ENCODE measurements at places on chromosomes 2 and 18. TPM values are rescaled to one million over a fixed set of nuclear protein-coding genes. Genes with fewer than 3 reads are reported as not detected.

- DNase-seq = no peak
Observed at GRCh38 chr18:11826836-11827235, 24.4 kb upstream of the CHMP1B start.

DNA sequence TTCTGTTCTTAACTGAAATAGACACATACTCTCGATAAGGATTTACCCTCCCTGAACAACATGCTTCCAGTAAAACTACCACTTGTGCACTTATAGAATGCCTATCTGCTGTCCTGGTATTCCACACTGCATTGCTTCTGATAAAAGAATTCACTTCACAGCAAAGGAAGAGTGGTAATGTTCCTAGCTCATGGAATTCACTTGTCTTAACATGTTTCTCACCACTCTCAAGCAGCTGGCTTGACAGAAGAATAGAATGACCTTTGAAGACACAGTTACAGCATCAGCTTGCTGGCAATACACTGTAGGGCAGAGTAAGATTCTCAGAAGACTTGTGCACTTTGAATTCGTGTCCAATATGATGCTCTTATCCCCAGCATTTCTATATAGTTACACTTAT lies 524.1 kb upstream of the CNTNAP5 start:
- no peak for DNase-seq

GRCh38 chr18:75158465-75159237 lies 50.3 kb downstream of the PTGR3 start:
- DNase-seq = no peak

Gene CD207
- not detected for total RNA-seq

Gene DNAH6
- total RNA-seq = 0.21 TPM
